NCI-H526 (cell line): ENCODE measurements at places on chromosomes 1 and 21.

DNA sequence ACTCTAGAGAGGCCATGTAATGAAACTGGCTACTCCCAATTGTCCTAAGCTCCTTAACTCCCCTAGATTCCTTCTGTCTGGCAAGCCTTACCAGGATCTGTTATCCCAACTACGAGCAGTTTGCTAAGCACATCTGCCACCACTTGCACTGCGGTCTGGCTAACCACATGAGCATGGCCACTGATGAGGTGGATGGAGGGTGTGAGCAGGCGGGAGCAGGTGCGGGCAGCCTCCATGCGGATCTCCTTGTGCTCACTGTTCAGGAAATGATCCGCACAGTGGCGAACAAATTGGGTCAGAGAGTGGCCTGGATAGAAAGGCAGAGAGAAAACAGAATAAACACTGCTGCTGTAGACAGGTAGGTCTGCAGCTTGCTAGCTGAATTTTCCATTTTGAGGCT, 24.0 kb downstream of the MTOR start:
- no peak for DNase-seq

GRCh38 chr1:166905136-166905535, 29.1 kb upstream of the TADA1 start:
- DNase-seq: no peak

GRCh38 chr1:108584428-108584856, 24.5 kb downstream of the EEIG2 start:
- no peak for DNase-seq

DNA sequence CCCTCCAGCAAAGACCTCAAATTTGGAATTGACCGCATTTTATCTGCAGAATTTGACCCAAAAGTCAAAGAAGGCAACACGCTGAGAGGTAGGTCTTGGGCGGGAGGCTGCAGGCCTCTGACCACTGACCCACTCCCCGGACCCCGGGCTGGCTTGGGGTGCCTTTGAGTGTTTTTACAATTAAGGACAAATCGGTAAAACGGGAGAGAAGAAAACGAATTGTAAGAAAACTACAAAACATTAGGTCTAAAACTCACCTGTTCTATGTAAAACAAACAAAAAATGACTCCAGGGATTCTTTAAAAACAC, 1.1 kb downstream of the HLX start:
- no peak for DNase-seq

- no peak for DNase-seq
Observed at GRCh38 chr1:190176776-190177175, 300.9 kb downstream of the BRINP3 start.

- DNase-seq: no peak
Observed at GRCh38 chr1:8516793-8517556, 199.1 kb downstream of the SLC45A1 start.

GRCh38 chr1:232574889-232575762, 54.8 kb downstream of the SIPA1L2 start:
- no peak for DNase-seq

GRCh38 chr1:85608851-85609250, 28.3 kb downstream of the CCN1 start:
- DNase-seq: no peak

GRCh38 chr1:183239793-183240525, 53.9 kb downstream of the LAMC2 start:
- DNase-seq: no peak

- no peak for DNase-seq
Observed at GRCh38 chr21:34545079-34545884, 33.3 kb upstream of the KCNE1 start.

DNA sequence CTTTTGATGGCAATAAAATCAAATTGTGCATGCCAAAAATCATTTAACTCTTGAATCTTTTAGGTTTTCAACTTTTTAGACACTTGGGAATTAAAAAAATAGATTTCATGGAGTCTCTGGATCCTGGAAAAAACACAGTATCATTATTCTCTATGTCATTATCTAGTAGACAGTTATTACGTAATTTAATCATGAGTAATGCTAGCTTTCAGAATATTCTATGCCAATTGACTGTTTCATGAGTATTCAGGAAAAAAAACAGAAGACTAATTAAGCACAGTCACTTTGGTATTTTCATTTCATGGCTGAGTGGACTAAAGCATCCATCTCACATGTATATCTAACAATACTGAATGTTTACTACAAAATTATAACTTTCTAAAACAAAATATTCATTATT, 44.0 kb downstream of the ODF2L start:
- no peak for DNase-seq

GRCh38 chr1:208351838-208352237, 107.7 kb upstream of the PLXNA2 start:
- DNase-seq: no peak
